ENCODE measurements at places on chromosomes 5 and 9.

DNA sequence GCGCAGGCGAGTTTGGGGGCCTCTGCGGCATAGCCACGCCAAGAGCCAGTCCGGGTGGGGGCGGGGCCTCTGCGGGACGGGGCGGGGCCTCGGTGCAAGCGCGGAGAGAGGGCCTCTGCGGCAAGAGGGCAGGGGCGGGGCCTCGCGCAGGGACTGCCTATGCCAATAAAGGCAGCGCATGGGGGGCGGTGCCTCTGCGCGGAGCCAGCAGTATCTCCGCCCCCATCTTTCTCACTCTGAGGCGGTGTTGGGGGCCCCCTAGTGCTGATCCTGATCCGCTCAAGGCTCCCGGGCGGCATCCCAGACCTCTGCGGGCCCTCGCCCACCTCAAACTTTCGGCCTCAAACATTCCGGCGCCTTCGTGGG, 9.2 kb upstream of the GPRIN1 start:
- no peaks in the 10 kb centered on the region for H3K4me1 ChIP-seq
- H3K27ac ChIP-seq, result no peak overlapping the region
- H3K27me3 ChIP-seq, result peaks cover 90% of the 10 kb centered on the region

DNA sequence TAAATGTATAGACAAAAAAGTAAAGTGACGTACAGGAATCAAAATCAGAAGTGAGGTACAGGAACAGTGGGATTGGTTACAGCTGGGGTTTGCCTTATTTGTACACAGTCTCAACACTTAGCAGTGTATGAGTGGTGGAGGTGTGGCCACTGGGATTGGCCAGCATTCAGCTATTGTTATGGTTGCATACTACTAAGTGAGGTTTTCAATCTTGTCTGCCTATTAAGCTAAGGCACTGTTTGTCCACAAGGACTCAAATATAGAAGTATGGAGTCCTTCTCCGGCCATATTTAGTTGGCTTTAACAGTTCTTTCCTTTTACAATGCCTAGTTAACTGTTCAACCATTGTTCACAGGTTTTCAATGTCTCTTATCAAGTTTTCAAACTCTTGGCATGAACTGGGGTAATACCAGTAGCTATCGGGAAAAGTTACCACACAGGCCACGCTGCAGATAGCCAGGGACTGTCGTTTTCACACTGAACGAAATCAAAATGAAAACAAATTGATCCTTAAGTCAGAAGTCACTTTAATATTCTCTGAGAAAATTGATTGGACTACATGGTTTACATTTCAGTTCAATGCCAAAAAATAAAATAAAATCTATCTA, 176.0 kb upstream of the FREM1 start:
- no peaks in the 10 kb centered on the region for H3K36me3 ChIP-seq
- H3K27ac ChIP-seq, result no peak overlapping the region
- H3K4me3 ChIP-seq, result no peak overlapping the region
- no peaks in the 10 kb centered on the region for H3K27me3 ChIP-seq

DNA sequence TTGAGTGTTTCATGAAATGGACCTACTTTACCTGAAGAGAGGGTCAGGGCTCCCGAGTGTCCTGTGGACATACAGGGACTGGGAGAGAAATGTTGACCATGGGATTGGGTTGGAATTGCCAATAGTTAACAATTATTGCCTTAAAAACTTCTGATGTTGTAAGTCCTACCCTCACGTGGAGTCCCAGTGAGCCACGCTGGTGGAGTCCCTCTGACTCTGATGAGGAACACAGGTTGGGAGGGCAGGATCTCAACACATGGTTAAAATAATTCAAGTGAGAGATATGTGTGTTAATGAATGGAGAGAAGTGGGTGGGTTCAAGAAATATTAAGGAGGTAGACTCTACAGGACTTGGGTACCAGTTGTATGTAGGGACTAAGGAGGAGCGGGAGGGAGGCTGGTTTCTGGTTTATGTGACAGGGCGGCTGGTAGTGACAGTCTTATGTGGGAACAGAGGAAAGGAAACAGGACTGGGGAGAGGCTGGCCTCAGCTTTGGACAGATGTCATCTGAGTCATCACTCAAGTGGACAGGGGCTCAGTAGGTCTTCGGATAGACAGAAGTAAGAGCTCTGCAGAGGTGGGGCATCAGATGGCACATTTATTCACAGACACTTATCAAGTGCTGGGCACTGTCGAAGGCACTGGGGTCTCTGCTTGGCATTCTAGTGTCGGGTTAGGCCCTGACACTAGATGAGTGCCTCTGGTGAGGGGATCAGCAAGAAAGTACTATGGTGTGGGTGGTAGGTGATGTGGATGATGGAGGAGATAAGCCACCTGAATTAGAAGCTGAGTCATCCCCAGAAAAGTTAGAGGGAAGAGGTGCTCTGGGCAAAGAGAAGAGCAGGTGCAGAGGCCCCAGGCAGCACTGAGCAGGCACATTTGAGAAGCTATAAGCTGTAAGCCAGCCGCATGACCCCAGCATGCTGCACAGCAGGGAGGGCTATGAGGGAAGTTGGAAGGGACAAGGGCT, 27.2 kb downstream of the MAML1 start:
- no peak overlapping the region for H3K4me3 ChIP-seq
- peaks cover 52% of the 10 kb centered on the region for H3K4me1 ChIP-seq
- no peak for DNase-seq
- H3K27ac ChIP-seq, result peak overlapping the region; percentile 89
- H3K36me3 ChIP-seq, result peaks cover 4% of the 10 kb centered on the region

DNA sequence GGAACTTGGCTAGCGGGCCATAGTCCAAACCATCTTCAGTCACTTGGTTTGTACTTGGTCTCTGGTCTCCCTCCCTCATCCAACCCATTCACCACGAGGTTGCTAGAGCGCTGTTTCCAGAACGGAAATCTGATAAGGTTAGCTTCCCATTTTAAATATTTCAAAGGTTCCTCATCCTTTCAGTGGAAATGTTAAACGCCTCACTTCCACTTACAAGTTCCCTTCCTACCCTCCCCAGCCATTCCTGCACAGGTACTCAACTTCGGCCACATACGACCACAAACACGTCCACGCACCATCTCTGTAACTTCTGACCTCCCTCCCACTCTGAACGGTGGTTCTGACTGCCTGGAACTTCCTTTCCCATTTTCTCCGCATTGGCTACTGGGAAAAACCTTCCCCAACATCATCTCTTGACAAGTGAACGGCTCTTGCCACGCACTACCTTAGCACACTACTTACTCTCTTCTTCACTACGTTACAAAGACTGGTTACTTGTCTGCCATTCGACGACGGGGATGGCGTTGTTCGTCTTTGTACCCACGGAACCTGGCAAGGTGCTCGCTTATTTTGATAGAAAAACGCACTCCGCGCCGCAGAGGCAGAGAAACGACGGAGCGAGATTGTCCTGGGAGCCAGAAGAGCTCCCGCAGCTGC, 629 bp downstream of the CCNH start:
- no peaks in the 10 kb centered on the region for H3K27me3 ChIP-seq
- no peak for DNase-seq
- H3K36me3 ChIP-seq, result peaks cover 12% of the 10 kb centered on the region
- H3K4me3 ChIP-seq, result peak overlapping the region; percentile 85

DNA sequence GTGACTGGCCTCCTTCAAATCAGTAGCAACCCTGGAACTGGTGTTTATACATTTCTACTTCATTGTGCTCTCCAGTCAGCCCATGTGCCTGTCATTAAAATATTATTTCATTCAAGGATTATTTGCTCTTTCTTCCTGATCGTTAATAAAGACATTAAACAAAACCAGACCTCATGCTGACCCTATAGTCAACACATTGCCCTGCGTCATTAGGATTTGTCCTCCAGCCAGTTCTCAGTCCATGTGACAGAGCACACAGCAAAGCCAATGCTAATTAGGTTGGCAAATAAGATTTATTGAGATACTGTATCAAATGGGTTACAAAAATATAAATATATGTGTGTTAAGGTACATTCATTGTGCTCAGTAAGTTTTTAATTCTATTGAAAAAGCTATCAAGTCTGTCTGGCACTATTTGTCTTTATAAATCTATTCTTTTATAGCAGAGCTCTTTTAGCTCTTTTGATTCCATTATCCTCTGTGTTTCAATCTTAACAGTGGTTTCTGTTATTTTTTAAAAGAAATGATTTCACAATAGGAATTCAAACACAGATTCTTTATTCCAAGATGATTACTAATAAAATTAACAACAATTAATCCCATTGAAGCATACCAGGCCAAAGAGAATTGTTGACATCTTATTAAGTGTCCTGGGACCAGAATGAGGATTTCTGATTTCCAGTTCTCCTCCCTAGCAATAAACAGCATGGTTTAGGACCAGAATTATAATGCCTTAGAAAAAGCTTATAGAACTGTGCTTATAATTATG, 209.4 kb upstream of the RGMB start:
- H3K27me3 ChIP-seq, result no peaks in the 10 kb centered on the region
- no peak for DNase-seq
- H3K4me1 ChIP-seq, result peaks cover 9% of the 10 kb centered on the region

DNA sequence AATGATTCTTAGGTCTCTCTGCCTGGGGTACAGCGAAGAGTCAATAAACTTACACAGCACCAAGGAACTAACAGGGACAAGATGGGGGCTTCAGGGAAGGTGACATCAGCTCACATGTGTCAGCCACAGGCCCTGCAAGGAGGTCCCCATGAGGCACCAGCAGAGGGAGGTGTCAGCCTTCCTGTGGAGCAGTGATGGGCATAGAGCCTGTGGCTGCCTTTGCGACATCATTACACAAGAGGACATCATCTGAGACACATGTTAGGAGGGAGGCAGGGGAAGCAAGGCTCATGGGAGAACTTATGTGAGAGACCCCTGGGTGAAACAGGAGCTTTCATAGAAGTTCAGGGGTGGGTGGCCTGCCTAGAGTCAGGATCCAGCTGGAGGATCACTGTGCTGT, 389.6 kb downstream of the SEMA5A start:
- H3K4me1 ChIP-seq, result peaks cover 6% of the 10 kb centered on the region
- H3K36me3 ChIP-seq, result no peaks in the 10 kb centered on the region
- peaks cover 6% of the 10 kb centered on the region for H3K27me3 ChIP-seq

GRCh38 chr9:2662496-2662895, 40.9 kb downstream of the VLDLR start:
- no peak for DNase-seq
- H3K36me3 ChIP-seq, result peaks cover 5% of the 10 kb centered on the region
- H3K4me3 ChIP-seq, result no peak overlapping the region
- H3K27ac ChIP-seq, result no peak overlapping the region
- H3K27me3 ChIP-seq, result peaks cover 11% of the 10 kb centered on the region

DNA sequence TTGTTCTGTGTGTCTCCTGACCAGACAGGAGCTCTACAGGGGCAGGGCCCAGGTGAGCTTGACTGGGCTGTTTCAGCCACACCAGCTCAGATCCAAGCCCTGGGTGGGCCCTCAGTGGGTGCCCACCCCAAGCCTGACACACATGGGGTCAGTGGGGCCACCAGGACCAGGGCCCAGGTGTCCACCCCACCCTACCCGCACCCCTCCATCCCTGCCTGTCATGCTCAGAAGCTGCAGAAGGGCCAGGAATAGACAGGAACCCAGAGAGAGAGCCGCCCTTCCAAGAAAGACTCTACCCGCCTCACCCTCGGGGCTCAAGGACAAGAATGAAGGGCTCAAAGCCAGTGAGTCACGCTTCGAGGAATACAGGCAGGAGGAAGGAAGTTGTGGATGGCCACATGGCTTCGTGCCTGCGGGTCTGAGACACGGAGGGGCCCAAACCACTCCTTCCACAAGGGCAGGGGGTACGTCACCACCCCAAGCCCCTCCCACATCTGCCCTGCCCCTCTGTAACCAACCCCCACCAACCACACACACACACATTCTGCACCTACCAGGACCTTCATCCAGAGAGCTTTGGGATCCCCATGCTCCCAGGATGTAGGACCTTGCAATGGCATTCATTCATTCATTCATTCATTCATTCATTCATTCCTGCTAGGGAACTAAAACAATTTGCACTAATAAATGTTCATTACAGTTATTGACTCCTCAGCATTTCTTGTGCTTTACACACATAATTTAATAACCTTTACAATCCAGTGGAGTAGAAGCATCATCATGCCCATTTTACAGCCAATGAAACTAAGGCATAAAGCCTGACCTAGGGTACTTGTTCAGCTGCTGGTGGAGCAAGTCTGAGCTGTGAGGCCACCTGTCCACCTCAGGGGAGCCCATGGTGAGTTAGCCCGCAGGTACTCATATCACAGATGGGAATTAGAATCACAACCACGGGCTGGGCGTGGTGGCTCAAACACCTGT, 55.9 kb upstream of the STXBP1 start:
- DNase-seq, result no peak
- peaks cover 11% of the 10 kb centered on the region for H3K4me1 ChIP-seq
- peak overlapping the region; percentile 52 for H3K27ac ChIP-seq

DNA sequence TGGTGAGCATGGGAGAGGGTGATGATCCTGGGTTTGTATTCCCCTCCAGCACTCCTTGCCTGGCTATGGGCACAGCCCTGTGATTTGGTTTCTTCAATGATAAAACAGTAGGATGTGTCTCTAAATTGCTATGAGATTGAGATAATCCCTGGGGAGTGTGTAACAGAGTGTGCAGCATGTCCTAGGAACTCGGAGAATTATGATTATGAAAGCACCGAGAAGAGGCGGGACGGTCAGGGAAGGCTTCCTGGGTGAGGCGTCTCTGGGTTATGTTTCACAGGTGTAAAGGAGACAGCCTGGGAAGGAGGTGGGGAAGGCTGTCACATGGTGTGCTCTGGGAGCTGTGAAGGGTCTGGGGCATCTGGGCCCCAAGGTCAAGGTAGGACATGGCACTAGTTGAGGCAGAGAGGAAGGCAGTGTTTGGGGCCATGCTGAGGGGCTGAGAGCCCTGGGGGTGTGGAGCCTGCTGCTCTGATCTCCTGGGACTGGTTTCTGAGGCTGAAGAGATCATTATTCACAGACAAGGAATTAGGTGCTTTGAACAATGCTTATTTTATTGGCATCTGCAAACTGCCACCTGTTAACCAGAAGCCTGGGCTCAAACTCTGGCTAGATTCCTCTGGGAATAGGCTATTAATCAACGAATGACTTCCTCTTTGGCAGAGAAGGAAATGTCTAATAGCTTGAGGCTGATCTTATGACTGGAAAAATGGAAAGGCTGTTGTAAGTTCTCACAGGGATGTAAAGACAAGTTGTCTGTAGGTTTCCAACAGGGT, 73.8 kb upstream of the IL12B start:
- no peak for DNase-seq
- peaks cover 3% of the 10 kb centered on the region for H3K27me3 ChIP-seq
- H3K27ac ChIP-seq, result no peak overlapping the region

DNA sequence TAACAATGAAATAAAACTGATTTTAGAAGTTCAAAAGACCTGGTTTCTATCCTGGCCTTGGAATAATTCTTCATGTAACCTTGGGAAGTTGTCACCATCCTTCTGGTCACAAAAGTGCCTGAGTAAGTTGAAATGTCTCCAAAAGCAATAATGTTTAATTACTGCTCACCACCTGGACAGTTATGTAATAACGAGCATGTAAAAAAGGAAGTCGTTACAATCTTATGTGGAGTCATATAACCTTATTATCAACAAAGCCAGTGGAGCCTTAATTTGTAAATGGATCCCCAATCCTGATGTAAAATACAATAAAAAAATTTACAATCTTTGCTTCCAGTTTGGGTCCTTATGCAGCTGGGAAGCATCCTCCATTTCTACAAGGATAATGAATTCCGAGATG, 64.2 kb upstream of the GPR151 start:
- H3K36me3 ChIP-seq, result no peaks in the 10 kb centered on the region
- no peak overlapping the region for H3K27ac ChIP-seq
- H3K4me3 ChIP-seq, result no peak overlapping the region
- DNase-seq, result no peak
- H3K27me3 ChIP-seq, result peaks cover 9% of the 10 kb centered on the region

GRCh38 chr9:111873901-111874300, 22.7 kb upstream of the UGCG start:
- peaks cover 55% of the 10 kb centered on the region for H3K4me1 ChIP-seq
- H3K4me3 ChIP-seq, result no peak overlapping the region
- DNase-seq, result no peak
- H3K27ac ChIP-seq, result no peak overlapping the region
- H3K36me3 ChIP-seq, result peaks cover 3% of the 10 kb centered on the region
- no peaks in the 10 kb centered on the region for H3K27me3 ChIP-seq
